ENCODE measurements at places on chromosomes 11 and 22.

GRCh38 chr22:50674606-50675552 lies 2.3 kb downstream of the SHANK3 start:
- DNase-seq, result no peak

DNA sequence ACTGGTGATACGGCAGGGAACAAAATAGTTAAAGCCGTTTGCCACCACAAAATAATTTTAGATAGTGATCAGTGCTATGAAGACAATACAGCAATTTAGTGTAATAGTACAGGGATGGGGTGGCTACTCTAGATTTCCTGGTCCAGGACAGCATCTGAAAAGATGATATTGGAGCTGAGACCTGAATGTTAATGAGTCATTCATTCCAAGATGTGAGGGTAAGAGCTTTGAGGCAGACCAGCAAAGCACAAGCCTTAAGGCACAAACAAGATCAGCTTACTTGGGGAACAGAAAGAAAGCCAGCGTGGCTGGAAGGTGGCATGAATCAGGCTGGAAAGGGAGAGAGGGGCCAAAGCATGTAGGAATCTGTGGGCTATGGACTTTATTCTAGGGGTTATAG lies 132.3 kb downstream of the TRIM44 start:
- DNase-seq, result peak; percentile 47

DNA sequence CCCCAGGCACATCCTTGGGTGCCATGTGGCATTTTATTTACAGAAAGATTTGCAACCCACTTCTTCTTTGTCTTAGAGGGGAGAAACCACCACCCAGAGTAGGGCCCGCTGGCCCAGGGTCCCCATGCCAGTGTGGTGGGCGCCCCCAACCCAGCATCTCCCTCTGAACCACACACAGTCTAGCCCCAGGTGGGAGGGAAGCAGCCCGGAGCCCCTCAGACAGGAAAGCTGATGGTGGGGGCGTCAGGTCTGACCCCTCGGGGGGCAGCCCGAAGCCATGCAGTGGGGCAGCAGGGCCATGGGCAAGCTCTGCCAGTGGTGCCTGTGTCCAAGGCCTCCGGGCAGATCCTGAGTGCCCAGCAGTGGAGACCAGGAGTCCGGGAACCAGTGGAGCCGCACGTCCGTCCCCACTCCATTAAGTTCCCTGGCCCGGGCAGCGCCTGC lies 11.7 kb downstream of the TRPM5 start:
- DNase-seq, result no peak

DNA sequence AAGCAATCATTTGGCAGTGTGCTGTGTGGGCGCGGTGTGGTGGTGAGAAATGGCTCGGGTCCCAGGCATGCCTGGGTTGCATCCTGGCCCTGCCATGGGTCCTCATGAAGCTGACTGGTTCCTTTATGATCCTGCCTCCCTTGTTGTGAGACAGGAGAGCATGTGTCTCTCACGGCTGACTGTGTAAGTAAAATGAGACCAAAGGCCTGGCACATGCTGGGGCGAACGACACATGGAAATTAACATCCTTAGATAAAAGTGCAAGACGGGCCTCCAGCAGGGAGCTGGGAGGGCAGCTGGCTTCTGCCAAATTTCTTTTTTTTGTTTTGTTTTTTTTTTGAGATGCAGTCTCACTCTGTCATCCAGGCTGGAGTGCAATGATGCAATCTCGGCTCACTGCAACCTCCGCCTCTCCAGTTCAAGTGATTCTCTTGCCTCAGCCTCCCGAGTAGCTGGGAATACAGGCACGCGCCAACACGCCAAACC lies 9.4 kb upstream of the FBLN1 start:
- no peak for DNase-seq

- no peak for DNase-seq
These were observed 1350.2 kb upstream of the RAG2 start for GRCh38 chr11:37948258-37948657.

- DNase-seq, result no peak
These were observed 56.0 kb downstream of the COMMD9 start for GRCh38 chr11:36233204-36233603.

- no peak for DNase-seq
These were observed 65.8 kb downstream of the LRRC32 start for GRCh38 chr11:76604626-76605241.

DNA sequence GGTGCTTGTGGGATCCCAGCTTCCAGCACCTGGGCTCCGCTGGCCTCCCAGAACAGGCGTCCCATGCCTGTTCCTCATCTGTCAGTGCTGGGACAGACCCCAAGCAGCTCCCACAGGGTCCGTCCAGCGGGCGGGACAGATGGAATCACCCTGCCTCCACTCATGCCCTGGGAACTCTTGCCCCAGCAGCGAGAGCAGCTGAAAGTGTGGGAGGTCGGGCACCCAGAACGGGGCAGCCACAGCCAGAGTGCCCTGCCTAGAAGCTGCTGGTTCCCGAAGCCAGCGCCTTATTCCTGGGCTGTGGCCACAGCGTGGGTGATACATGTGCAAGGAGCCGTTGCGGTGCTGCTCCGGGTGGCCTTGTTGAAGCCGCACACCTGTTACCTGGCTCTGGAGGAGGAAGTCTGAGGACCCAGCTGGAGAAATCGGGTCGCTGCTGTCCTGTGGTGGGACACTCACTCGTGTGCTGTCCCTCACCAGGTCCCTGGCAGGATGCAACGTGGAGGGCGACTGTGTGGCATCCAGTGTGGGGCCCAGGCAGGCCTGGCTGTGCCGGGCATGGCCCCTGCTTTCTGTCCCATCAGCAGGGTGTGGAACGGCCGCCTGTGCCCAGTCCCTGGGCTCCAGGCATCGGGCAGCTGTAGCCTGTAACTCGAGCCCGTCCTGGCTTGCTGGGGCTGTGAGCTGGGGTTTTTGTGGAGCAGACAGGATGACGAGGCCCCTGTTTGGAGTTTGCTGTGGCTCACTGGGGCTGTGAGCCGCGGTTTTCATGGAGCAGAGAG lies 16.2 kb downstream of the GRAMD4 start:
- no peak for DNase-seq

DNA sequence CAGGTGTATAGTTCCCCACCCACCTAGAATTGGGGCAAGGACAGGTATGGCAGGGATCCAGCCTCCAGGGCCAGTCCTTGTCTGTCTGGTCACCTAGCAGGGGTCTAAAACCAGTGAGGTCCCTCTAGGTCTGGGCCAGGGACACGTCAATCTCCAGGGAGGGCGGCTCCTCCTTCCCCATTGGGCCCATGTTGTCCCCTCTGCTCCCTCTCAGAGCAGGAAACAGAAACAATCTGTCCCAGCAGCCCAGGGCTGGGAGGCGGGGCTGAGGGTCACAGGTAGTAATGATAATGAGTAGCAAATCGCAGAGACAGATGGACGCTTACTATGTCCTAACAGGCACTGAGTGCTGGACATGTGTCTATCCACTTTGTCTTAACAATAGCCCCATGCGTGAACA lies 22.8 kb upstream of the SYT7 start:
- DNase-seq, result no peak

DNA sequence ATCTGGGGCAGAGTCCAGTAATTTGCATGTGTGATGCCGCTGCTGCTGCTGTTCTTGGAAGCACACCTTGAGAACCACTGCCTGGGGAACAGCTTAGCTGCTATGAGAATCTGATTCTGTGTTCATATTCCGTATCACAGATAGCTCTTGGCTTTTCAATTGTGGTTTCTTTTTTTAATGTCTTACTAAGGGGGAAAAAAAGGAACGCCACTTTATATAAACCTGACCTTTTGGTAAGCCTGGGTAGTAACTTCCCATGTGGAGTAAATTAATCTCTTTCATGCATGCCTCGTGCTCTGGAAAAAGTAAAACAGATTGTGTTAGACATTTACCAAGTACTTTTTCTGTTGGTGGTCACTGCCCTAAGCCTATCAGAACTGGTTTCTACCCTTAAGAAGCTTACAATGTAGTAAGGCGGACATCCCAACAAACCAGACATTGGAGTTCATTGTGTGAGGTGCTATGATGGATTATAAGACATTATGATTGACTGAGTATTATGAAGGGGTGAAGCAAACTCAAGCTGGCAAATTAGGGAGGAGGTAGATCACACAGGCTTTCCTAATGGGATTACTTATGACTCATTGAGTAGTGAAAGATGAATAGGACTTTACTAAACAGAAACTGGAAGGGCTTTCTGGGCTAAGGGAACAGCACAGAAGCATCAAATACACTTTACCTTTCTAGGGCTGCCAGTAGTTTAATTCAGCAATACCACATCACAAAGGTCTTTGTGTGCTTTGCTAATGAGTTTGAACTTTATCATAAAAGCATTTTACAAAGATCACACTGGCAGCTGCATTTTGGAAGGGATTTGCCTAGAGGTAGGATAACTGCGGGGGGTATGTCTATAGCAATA lies 64.7 kb downstream of the MAML2 start:
- no peak for DNase-seq

GRCh38 chr11:59212744-59213631 lies at the start of gene MPEG1:
Gene MPEG1, minus strand, starts transcription at chr11:59212927. Its CDS starts 62 bp downstream, at chr11:59212865.
- DNase-seq, result no peak

GRCh38 chr22:38870312-38870741 lies 1.7 kb downstream of the CBX6 start:
- DNase-seq, result peak; percentile 39

DNA sequence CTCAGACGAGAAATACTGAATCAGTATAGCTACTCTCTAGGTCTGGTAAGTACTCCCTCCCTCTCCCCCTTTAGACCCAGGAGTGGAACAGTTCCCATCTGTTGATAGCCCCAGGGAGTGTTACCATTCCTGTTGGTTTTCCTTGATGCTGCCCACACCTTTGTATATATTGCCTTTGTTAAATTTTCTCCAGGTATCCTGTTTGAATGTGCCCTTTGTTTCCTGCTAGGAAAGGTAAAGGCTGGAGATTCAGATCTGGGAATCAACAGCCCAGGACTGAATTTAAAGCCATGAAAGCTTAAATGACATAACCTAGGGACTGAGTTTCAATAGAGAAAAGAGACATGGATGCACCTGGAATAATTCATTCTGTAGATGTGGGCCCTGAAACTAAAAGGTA lies 68.3 kb downstream of the CCDC83 start:
- DNase-seq, result no peak

DNA sequence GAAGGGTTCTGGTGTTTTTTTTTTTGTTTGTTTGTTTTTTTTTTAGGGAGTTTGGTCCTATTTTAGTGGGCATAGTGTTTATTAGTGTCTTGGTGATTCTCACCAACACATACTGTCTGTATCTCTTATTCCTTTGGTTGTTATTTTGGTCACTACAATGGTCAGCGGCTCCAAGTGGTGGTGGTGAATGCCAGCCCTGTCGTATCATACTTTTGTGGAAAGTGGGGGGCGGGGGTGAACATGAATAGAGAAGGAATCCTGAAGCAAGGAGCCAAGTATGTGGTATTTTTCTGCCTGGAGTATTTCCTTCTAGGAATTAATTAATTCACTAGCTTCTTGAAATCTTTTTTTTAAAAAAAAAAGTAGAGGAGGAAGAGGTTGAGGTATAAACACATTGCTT lies 79.6 kb downstream of the GRK3 start:
- no peak for DNase-seq

DNA sequence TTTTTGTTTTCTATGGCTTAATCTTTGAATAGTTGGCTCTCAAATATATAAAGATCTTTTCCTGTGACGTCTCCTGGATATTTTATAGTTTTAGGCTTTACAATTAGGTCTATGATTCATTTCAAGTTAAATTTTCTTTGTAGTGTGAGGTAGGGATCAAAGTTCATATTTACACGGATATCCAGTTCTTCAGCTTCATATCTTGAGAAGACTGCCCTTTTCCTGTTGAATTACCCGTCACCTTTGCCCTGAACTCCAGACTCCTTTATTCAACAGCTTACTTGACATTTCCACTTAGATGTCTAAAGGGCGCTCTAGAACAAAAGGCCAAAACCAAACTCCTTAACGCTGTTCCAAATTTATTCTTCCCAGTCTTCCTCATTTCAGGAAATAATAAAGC lies 51.7 kb downstream of the TTC17 start:
- no peak for DNase-seq

- DNase-seq, result no peak
These were observed 131.6 kb upstream of the B3GAT1 start for GRCh38 chr11:134543645-134544044.

DNA sequence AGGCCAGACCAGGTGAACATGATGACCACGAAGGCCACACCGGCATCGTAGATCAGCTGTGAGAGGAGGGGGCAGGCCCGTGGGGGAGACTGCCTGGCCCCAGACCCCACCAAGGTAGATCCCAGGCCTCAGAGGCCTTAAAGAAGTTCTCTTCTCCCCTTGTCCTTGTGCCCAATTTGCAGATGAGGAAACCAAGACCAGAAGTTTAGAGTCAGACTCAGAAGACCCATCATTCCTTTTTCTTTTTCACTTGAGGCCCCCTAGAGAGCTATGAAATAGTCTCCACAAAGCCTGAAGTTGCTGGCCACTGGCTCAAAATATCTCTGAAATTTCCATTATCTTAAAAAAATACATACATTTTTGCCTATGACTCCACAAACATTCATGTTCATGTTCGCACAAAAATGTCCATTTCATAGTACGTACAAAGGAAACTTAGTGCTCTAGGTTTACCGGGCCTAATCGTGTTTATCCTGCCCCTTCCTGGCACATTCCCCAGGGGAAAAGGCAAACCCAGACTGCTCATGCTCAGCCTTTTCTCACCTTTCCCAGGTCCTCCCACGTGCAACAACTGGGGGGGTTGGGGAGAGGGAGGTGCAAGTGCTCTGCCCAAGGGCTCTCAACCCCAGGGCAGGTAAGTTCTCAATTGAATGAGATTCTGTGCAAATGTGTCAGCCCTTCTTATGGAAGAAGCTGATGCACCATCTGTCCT lies 19.2 kb downstream of the SLC43A1 start:
- no peak for DNase-seq
